NCI-H2171 treated with DMSO at 0.1 percent for 48 hours (cell line): ENCODE measurements at places on chromosomes 2 and 18.

DNA sequence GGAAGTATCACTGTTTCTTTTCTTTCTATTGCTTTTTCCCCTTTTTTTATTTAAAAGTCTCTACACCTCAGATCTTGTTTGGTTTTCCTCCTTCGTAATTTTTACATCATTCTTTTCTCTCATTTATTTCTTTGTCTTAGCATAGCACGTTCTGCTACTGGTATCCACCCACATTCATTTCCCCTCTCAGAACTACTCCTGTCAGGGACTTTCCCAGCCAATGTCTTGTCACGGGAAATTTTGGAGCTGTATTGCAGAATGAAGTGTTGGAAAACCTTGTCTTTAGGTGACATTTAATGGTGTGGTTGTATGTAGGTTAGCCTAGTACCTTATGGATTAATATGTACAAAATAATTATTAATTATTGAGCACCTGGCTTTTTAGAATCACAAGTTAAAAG is 34.0 kb downstream of the TTLL4 start:
- no peak for DNase-seq

- DNase-seq = peak; percentile 67
Measured at GRCh38 chr2:3278521-3279218, 98.9 kb downstream of the EIPR1 start.

DNA sequence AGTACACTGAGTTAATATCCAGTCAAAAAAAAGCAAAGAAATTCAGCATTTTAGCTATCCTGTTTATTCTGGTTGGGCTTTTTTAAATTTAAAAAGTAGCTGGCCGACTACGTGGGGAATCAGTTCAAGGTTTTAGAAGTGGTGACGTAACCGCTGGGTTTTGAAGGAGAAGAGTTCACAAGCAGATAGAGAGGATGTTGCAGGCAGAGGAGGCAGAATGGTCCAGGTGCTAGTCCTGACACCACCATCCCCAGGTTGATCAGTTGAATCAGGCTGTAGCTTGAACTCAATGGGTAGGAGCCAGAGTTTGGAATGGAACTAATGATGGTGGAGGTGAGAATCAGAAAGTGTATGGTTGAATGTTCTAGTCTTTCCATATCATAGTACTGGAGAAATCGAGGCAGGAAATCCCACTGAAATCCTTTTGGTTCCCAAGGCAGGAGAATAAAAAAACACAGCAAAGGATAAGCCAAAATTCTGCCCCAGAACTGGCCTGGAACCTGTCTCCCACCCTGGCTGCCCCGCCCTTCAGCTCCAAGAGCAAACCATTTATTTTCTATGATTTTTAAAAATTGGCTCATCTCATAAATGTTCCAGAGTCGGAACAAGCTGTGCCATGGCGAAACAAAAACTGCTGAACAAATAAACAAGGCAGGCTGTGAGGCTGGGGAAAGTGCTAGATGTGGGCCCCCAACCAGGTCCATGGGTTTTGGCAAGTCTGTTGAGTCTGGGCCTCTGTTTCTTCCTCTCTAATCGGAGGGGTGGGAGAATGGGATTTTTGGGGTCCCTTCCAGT is 44.0 kb downstream of the SLC4A1AP start:
- DNase-seq = no peak

DNA sequence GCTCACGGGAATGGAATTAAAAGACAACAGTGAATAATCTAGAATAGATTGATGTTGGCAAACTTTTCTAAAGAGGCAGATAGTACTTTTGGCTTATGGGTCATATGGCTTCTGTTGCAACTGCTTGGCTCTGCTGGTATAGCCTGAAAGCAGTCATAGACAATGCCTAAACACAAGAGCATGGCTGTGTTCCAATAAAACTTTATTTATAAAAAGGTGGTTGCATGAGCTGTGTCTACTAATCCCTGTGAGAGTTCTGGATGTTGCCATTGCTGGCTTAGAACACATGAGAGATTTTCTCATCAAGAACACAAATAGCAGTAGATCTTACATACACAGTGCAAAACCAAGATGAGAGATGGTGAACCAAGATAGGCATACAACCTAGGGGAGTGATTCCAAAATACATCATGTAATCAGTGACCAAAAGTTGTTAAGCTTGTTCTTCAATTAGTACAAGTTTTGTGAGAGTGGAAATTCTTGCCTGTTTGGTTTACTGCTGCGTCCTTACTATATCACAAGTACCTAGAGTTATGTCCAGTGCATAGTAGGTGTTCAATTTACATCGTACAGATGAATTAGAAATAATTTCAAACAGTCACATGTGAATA is 380.0 kb downstream of the METTL4 start:
- no peak for DNase-seq

- no peak for DNase-seq
Measured at GRCh38 chr2:114968748-114969400, 526.4 kb downstream of the DPP10 start.

DNA sequence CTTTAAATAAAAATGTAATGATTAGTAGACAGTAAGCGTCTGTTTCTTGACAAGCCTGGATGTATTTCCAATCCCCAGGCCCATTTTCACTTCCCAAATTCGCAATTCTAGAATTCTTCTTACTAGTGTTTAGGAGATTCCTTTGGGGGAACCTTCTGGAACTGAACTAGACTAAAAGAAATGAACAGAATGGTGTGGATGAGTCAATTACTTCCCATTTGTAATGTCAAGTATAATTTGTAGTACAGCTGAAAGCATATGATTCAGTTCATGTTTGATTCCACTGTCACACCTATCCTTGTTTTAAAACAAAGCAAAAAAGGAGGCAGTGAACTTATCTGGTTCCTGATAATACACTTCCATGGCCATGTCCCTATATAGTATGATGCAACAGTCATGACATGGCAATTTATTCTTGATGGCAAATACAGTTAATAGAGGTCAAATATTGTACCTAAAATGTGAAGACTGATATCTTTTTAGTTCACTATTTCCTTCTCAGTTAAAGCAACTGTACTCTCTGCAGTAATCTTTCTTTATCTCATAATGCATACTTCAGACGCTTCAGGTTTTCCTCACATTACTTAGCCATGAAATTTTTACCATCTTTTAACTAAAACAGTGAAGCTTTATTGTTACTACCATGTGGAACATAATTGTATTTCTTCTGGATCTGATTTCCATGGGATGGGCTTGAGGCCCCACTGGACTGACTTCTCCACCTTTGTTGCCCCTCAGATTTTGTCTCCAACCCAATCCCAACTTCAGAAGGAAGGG is 2.0 kb downstream of the IDH1 start:
- DNase-seq = no peak
